KG1 (cell line): ENCODE measurements at places on chromosomes 11 and 22.

GRCh38 chr11:122149202-122149601 lies 33.2 kb upstream of the BLID start:
- DNase-seq = no peak

DNA sequence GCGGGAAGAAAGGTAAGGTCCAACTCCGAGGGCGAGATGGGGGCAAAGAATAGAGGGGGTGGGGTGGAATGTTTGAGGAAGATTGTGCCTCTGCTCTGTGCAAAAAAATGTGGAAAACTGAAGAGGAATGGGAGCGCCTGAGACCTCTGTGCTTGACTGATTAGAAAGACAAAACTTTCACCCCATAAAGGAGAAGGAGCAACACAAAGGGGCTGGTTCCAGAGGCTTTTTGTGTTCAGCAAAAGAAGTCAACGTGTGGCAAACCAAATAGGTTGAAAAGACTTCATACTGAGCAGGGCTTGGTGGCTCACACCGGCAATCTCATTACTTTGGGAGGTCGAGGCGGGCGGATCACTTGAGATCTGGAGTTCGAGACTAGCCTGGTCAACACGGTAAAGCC lies 50.8 kb downstream of the GRAMD1B start:
- no peak for DNase-seq

DNA sequence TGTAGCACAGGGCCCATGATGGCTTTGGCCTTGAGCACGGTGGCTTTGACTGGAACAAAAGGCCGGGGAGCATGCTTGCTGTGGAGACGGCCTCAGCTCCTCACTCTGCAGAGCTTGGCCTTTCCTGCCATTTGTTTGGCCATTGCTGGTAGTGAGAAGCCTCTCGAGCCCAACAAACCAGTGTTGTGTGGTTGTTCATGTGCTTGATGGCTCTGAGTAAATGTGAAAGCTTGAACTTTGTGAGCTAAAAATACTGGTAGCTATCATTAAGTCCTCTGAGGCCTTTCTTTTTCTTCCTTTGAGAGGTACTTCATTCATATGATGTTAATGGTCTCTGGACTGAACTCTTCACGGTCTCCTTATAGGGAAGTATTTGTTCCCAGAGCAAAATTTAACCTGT lies 39.6 kb downstream of the NAT10 start:
- DNase-seq = no peak

DNA sequence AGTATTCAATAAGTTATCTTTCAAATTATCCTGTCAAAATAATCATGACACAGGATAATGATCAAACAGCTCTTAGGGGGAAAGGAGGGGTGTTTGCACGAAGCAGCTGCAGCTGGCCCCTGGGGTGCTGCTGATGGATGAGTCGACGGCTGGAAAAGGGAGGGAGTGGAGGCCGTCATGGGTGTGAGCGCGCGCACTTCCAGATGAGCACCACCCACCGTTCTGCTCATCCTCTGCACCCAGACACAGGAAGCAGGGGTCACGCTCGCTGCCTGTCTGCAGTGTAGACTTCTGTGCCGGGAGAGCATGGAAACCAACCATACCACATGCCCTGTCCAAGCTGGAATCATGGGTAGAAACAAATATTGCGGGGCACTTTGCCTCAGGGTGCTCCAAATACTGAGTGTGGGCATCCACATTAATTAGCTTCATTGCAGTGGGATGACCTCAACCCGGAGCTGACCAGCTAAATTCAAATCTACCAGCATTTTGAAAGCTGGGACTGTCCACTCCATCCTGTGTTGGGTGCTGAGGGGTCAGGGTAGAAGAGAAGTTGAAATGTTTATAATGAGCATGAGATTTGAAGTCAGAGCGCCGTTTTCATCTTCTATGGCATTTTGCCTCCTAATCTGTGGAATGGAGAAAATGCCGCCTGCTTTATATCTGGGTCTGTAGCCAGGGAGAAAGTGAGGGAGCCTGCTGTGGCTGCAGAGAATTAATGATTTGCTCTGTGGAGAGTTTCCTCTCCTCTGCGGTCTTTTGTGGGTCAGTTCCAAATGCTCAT lies 802.4 kb downstream of the TBC1D22A start:
- no peak for DNase-seq

DNA sequence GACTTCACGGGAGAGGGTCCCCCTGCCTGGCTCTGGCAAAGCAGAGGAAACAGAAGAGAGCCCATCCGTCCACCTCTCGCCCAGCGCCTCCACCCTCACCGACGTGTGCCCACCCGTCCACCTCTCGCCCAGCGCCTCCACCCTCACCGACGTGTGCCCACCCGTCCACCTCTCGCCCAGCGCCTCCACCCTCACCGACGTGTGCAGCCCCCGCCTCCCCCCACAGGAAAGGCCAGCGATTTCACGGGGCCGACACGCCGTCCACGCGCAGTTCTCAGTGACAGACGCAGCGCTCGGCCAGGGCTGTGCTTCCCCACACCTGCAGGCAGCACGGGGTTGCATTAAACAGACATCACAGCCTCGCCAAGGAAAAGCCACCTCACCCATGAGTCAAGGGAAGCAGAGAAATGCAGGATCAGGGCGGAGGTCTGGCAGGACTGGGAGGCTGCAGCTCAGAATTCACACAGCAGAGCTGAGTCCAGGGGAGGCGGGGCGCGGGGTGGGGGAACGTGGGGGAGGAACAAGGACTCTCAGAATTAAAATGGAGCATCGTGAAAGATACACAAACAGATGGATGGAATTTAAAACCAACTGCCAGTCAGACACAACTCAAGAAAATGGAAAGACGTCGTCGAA lies 377.7 kb downstream of the BRD1 start:
- no peak for DNase-seq

- no peak for DNase-seq
These were observed 131.7 kb downstream of the KIF18A start for GRCh38 chr11:27976262-27976661.

DNA sequence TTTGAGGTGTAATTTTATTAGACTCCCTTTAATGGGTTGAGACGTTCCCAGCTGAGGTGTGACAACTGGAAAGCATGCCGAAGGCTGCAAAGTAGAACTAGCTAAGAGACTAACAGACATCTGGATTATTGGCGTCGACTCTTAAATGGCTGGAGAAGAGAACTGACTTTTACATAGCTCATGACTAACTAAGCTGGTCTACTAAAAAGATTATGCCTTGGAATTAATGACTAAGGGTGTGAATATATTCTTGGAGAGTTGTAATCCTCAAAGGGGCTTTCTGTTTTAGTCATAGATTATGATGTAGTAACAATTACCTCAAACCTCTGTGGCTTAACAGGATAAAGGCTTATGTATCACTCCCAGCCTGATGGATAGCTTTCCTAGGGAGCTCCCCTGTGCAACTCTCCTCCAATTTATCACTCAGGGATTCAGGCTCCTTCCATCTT lies 39.5 kb upstream of the SLC5A12 start:
- DNase-seq = no peak

GRCh38 chr11:7651140-7651551 lies 22.2 kb downstream of the CYB5R2 start:
- no peak for DNase-seq

DNA sequence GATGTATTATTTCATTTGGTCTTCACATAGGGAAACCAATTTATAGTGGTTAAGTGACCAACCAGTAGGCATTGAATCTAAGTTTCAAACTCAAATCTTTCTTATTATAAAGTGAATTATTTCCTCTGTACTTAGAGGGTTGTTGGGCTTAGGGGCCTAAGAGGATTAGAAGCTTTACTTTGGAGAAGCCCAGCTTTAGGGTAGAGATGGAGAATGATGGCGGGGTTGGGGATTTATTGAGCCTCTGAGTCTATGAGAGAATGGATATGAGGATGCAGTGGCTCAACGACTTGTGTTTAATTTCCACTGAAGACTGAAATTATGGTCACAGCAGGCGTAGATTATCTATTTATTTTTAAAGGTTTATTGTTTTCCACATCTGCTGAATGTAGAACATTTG lies 55.5 kb downstream of the CHRDL2 start:
- no peak for DNase-seq

DNA sequence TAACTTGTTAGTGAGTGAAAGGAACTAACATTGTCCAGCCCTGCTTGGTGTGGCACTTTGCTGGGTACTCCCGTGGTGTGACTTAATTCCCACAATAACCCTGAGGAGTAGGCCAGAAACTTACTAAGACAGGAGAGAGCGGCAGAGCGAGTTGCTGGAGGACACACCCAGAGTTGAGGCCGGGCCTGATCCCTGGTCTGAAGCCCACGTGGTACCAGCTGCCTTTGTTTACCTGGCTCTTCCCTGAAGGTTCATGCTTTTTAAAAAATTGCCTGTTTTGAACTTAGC lies 594 bp downstream of the MPST start:
- DNase-seq = no peak

GRCh38 chr22:45582236-45582954 lies 79.7 kb downstream of the FBLN1 start:
- no peak for DNase-seq
